ENCODE measurements at places on chromosomes 1 and 21.

DNA sequence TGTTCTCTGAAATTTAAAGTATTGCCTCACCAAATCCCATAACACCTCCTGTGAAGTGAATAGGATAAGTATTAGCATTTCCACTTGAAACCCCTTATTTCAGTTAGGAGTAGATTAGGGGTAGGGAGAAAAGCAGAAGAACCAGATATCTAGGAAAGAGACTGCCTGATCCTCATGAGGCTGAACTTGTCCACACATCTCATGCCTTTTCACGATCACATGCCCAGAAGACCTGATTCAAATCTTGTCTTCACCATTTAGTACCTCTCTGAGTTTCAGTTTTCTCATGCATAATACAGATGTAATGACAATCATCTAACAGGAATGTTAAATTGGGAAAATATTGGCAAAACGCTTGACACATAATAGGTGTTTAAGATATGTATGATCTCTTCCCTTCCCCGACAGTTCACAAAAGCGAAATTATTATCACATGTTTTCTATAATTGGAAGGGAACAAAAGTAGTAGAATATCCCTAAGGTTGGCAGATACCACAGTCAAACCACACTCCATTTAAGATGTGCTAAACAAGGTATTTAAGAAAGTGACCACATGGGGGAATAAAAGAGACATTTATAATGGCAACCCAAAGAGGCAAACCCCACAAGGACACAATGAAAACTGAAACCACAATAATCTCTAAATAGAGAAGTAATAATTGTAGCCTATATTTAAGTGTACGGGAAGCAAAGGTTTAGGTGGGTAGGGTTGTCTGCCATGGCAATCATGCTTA, 25.2 kb downstream of the GFI1 start:
- DNase-seq = no peak

GRCh38 chr1:240797050-240797449, 185.1 kb upstream of the GREM2 start:
- no peak for DNase-seq

- no peak for DNase-seq
Observed at GRCh38 chr1:207911856-207912760, 1.2 kb upstream of the CD34 start.

DNA sequence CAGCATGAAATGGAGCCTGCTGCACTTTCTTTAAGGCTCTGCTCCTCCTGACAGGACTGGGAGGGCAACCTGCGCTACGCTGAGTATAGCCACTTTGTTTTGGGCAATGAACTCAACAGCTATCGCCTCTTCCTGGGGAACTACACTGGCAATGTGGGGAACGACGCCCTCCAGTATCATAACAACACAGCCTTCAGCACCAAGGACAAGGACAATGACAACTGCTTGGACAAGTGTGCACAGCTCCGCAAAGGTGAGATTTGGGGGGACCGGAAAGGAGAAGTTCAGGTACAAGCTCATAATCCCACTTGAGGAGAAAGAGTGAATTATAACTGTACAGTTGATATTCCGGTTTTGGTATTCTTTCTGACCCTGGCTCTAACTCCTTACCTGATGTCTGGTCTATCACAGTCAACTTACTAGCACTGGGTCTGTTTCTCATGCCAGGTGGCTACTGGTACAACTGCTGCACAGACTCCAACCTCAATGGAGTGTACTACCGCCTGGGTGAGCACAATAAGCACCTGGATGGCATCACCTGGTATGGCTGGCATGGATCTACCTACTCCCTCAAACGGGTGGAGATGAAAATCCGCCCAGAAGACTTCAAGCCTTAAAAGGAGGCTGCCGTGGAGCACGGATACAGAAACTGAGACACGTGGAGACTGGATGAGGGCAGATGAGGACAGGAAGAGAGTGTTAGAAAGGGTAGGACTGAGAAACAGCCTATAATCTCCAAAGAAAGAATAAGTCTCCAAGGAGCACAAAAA, 5.4 kb downstream of the ANGPTL7 start:
- no peak for DNase-seq

- no peak for DNase-seq
Observed at GRCh38 chr1:174696026-174696821, 248.5 kb downstream of the GPR52 start.

DNA sequence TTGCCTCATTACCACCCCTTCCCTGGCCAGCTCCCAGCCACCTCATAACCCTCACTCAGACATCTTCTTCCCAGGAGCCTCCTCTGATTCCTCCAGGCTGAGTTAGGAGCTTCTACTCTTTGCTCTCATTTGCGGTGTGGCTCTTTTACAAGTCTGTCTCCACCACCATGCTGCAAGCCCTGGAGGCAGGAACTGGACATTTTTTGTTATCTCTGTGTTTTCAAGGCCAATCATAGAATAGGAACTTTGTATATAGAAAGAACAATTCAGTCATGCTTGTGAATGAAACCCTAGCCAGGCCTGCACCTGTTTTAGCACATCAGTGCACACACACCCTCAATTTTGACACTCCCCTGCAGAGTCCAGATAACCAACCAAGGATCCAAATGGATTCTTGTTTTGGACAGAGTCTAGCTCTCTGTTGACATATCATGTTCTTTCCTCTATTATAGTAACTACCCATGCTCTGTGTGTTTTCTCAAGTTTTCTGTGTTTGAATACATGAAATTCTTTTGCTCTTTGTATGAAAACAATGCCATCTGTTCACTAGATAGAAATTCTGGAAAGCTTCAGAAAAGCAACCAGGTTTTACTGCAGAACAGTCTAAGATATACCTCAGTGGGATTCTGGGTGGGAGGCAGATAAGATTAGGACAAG, 60.9 kb upstream of the ZNF648 start:
- DNase-seq = no peak

- DNase-seq = no peak
Observed at GRCh38 chr1:98559291-98559690, 102.2 kb upstream of the SNX7 start.

DNA sequence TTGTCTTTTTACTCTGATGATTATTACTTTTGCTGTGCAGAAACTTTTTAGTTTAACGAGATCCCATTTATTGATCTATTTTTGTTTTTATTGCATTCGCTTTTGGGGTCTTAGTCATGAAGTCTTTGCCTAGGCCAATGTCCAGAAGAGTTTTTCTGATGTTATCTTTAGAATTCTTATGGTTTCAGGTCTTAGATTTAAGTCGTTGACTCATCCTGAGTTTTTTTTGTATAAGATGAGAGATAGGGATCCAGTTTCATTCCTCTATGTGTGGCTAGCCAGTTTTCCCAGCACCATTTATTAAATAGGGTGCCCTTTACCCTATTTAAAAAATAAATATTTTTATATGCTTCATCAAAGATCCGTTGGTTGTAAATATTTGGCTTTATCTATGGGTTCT, 13.2 kb downstream of the MAN1C1 start:
- DNase-seq = no peak

DNA sequence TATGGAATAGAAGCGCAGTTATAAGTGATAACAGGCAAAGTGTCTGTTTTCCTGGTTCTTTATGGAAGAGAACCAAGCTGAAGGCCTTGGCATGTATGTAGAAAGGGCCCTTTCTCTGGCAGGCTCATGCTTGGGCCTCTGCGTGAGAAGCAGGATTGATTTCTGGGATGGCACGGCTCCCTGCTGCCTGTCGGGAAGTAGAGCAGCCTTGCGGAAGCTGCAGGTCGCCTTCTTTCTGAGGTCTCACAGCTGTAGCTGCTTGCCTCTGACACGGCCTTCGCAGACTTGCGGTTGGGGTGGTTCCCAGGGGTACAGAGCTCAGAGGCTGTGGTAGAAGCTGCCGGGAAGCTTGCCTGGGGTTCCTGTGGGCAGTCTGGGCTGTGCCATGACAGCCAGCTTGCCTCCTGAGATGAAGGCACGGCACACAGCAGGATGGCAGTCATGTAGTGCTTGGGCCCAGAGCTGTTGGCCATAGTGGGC, 39.4 kb downstream of the TRAPPC10 start:
- no peak for DNase-seq

GRCh38 chr1:184296466-184297243, 90.2 kb upstream of the C1orf21 start:
- peak; percentile 90 for DNase-seq

GRCh38 chr1:8211883-8212579, 105.9 kb upstream of the SLC45A1 start:
- peak; percentile 90 for DNase-seq

DNA sequence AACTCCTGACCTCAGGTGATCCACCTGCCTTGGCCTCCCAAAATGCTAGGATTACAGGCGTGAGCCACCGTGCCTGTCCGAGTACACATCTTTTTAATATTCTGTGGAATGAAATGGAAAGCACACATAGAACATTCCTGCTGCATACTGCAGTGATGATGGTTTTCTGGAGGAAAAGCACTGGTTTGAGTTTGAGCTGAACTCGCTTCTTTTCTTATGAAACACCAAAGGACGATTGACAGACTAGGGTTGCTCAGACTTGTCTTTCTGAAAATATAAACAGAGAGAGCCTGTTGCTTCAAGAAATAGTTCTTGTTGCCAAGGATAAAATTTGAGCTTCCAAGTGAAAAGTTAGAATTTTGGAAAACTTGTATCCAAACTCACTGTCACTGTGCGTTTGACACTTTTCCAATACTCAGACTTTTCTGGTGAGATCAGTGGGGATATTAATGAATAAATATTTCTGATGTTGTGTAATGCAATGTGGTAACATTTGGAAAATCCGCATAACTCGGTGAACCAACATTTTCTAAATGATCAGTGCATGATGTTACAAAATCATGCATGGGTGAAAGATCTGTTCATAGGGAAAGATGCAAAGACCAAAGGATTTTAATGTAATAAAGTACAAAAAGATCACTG, 15.0 kb upstream of the ERMAP start:
- DNase-seq = peak; percentile 24

DNA sequence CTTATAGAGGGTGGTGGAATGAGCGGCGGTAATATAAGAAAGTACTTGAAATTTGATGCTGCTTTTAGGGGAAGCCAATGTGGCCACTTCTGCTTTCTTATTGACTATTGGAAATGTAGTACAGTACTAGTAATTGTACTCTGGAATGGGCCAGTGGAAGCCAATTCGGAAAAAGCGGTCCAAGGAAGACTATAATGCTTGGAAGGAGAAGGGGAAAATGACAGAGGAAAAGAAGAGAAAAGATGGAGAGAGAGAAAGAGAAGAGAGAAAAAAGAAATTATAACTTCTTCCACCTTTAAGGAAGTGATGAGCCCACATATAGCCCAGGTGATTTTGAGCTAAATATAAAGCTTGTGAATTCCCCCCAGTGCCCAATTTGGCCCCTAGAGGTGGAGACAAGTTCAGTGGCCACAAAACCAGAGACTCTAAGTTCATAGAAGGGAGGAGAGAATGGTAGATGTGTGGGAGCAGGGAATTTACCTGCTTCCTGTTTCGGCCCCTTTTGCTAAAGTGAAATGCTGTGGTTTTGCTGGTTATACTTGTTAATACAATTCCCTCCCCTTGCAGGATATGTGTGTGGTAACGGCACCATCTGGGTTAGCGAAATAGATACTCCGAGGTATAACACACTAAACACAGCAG, 35.7 kb upstream of the DUSP10 start:
- DNase-seq = no peak

GRCh38 chr1:25774206-25774803, 25.7 kb upstream of the SELENON start:
- DNase-seq = no peak
